Sigmoid colon (tissue), 7 donors: ENCODE measurements at places on chromosomes 12 and 14. TPM values are rescaled to one million over a fixed set of nuclear protein-coding genes. Genes with fewer than 3 reads are reported as not detected.

NOS1 gene
- 10.3 TPM for total RNA-seq

PEX5 gene
- 32.5 TPM for total RNA-seq

NEUROD4 gene
- total RNA-seq = not detected

PAH gene
- 0.55 TPM for total RNA-seq

CACNA2D4 gene
- 3.6 TPM for total RNA-seq

SERPINA3 gene
- 80.9 TPM for total RNA-seq

MANSC4 gene
- not detected for total RNA-seq

KCNJ8 gene
- 17.4 TPM for total RNA-seq

RPS6KL1 gene
- 11.1 TPM for total RNA-seq

SOX5 gene
- 10.4 TPM for total RNA-seq

PDZRN4 gene
- 71.5 TPM for total RNA-seq

SP1 gene
- total RNA-seq = 61.8 TPM

RNASE7 gene
- total RNA-seq = not detected
